ENCODE measurements at places on chromosomes 12 and 14.

DNA sequence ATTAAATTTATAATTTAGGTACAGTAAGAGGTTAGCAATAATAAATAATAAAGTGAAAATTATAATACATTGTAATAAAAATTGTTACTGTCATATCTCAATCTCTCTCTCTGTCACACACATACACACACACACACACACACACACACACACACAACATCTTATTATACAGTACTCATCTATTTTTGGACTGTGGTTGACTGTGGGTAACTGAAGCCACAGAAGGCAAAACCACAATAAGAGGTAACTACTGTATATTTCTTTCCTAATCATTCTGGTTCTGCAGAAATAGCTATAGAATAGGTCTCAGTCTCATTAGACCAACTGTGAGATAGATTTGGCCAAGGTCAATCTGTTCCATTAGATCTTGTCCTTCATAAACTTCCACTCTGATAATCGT, 33.1 kb upstream of the PTPRO start:
- DNase-seq, result no peak

GRCh38 chr12:76108356-76108755, 23.9 kb upstream of the NAP1L1 start:
- no peak for DNase-seq

DNA sequence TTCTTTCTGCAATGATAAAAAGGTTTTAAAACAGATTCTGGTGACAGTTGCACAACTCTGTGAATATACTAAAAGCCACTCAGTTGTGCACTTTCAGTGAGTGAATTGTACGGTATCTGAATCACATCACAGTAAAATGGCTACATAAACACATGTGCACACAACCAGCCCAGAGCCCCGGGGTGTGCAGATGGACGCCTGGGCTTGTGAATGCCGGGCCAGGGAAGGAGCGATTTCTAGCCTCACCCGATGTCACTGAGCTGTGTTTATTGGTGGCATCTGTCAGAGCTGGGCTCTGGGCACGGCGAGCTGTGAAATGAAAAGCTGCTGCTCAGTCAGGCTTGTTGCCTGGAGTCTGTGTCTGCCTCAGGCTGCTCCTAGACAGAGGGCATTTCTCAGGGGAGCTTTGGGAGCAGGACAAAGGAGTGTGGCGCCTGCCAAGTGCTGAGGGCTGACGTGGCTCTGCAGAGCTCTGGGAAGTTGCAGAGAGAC, 25.9 kb downstream of the RHOF start:
- no peak for DNase-seq

GRCh38 chr12:71439362-71439612, 311 bp upstream of the LGR5 start:
- DNase-seq, result no peak

DNA sequence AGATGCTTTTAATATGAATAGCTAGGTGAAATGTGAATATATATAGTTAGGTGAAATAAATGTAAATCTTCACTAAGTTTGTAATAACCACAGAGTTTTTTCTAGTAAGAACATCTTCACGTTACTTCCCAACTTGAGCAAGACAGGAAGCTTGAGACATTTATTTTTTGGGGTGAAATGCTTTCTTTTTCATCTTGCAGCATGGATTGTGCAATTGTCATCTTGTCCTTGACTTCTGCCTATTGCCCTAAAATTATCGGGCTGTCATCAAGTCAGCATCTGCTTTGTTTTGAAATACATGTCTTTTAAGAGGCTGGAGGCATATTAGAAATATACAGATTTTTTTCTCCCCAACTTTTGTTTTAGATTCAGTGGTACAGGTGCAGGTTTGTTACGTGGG, 433.9 kb downstream of the PCNX1 start:
- no peak for DNase-seq

DNA sequence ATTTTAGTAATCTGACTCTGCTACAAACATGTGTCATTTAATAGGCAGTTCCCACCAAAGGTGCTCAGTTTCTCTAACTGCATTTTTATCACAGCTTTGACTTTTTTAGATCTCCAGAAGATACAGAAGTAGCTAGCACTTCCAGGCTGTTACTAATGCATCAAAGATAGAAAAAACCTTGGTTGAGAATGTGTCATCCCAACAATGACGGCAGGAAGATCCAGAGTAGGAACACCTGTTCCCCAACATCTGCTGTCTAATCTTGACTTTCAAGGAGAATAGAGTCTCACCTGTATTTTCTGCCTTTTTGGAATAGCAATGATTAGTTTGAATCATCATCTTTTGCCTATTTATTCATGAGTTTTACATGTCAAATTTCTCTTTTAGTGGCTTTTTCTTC, 45.0 kb downstream of the ARMH4 start:
- no peak for DNase-seq

- DNase-seq, result no peak
These were observed 137.2 kb upstream of the PELI2 start for GRCh38 chr14:55980970-55981369.

DNA sequence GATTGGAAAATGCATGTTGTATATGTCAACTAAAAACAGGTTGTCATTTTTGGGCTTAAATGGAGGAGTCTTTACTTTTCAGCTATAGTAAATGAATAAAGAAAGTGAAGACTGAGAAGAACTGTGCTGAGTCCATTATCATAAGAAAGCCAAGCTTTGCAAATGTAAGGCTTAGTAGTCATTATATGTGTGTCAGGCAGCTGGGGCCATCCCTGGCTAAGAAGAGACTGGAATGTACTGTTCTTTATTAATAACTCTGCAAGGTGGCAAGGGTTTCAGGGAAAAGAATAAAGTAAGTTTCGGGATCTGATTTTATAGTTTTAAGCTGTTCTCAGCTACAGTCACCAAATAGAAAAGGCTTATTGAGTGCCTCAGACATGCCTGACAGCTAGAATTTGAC, 48.7 kb downstream of the SRGAP1 start:
- no peak for DNase-seq

DNA sequence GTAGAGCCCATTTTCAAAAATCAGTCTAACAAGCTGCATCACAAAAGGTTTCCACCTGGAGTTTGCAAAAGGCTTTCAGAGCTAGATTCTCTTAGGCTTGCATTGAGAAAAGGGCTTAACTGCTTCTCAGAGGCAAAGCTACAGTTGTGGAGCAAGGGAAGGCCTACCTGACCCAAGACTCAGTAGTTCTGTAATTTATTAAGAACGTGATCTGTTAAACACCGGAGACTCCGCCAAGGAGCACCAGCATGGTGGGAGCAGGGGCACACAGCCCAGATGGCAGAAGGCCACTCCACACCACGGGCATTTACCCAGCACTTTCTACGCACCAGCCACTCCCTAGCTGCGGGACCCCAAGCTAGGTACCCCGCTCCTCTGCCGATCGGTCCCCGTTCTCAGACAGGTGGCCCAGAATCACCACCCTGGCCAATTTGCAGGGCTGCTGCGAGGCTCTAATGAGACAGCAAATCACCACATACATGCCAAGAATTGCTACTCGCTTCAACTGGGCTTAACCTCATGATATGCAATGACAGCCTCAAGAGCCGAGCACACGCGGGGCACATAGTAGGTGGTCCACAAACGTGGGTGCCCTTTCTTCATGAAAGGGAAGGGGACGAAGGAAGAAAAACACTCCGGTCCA, 1.5 kb downstream of the ITPK1 start:
- no peak for DNase-seq

- DNase-seq, result no peak
These were observed 97.1 kb downstream of the TNFAIP2 start for GRCh38 chr14:103220134-103220981.

GRCh38 chr12:5072311-5072710, 28.6 kb downstream of the KCNA5 start:
- no peak for DNase-seq

DNA sequence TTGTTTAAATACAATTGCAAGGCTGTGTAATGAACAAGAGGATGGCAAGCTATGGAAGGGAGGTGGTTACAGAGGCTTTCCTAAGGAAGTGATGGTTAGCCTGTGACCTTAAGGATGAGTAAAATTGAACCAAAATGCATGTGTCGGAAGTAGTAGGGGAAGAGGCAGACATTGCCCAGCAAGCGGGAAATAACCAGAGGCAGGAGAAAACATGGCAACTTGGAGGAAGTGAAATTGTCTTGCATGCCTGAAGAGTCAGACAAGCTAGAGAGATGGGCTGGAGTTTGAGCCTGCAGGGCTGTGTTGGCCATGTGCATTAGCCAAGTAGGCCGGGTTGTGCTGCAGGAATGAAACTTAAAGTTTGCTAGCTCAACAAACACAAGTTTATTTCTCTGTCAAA, 96.2 kb downstream of the BTG1 start:
- no peak for DNase-seq

- no peak for DNase-seq
These were observed 60.7 kb downstream of the POLR3B start for GRCh38 chr12:106417926-106418910.

DNA sequence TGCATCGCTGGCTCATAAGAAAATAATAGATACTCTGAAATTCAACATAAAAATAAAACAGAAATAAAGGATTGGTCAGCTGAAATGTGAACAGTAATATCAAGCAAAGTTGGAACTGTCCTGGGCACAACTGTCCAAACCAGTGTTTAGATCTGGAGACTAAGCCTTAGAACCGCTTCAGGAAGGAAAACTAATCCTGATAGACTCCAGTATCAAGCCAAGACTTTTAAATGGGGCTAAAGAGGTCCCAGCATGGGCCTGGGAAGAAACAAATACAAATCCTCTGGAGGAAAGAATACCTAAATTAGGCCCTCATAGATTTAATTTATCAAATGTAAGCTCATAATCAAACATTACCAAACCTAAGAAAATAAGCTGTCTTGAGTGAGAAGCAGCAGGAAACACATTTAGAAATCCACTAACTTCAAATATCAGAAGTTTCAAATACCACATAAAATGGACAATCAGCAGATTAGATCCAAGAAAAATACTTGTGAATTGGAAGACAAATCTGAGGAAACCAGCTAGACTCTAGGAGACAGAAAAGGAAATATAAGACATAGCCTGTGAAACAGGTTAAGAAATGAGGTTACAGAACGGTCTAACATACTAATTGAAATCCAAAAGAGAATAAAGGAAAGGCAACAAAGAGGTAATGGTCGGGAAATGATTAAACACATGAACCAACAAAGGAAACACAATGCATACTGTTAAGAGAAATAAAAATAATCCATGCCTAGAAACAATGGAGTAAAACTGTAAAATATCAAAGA, 27.6 kb downstream of the SCAF11 start:
- no peak for DNase-seq

DNA sequence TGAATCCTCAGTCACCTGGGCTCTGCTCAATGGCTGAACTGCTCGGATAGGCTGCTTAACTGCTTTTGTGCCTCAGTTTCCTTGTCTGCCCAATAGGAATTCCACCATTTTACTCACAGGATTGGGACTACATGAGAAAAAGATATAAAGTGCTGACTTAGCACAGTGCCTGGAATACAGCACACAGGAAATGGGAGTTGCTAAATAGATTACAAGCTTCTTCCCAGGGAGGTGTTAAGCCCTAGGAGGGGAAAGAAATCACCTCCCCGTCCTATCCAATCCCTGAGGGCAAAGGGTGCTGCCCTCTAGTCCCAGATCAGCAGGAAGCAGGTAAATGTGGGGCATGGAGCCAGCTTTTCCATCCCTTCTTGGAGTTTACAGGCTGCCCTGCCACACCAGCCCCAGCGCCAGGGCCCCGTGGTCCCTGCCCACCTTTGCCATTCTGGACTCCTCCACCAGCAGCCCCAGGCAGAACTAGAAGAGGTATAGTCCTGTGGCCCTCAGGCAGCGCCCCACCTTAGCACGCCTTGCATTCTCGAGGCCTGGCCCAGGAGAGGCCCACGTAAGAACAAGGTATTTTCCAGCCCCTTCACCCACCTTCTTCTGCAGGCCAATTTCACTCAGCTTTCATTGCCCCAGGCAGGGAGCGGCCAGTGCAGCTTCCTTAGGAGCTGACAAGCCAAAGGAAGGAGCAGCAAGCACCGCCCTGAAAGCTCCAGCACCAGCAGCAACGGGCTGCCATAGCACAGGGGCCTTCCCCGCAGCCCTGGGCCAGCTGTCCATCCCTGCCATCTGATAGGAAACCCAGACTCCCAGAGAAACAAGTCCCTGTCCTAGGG, 28.8 kb upstream of the RPLP0 start:
- no peak for DNase-seq

GRCh38 chr14:24818058-24818822, 184.2 kb upstream of the GZMB start:
- DNase-seq, result no peak

GRCh38 chr12:25469861-25470260, 83.2 kb downstream of the LMNTD1 start:
- no peak for DNase-seq

- DNase-seq, result no peak
These were observed 180.4 kb upstream of the DIO3 start for GRCh38 chr14:101380940-101381339.

- no peak for DNase-seq
These were observed 11.4 kb upstream of the ATP2A2 start for GRCh38 chr12:110269622-110270124.

DNA sequence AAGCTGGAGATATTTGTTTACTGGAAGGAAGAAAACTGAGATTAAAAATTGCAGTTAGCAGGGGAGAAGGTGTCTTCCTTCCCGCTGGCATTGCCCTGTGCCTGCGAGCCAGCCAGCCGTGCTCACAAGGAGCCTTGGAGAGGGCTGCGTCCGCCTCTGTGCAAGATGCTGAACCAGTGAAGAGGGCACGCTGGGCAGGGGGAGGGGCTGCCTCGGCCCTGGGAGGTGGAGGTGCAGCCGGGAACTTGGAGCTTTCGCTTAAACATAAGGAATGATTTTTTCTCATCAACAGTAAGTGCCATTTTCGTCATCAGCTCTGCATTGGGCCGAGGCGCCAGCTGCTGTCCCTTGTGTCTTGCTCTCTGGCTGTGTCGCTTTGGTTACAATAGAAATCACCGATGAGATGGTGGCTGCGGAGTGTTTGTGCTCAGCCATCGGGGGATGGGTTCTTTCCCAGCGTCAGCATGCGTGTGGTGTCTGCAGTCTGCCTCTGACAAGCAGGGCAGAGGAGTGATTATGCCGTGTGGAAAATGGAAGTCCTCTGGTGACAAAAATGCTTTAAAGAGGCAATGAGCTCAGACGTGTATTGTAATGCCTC, 97.3 kb downstream of the ESR2 start:
- DNase-seq, result no peak

- peak; percentile 52 for DNase-seq
These were observed 8.6 kb downstream of the RAB5B start for GRCh38 chr12:55982319-55982936.

DNA sequence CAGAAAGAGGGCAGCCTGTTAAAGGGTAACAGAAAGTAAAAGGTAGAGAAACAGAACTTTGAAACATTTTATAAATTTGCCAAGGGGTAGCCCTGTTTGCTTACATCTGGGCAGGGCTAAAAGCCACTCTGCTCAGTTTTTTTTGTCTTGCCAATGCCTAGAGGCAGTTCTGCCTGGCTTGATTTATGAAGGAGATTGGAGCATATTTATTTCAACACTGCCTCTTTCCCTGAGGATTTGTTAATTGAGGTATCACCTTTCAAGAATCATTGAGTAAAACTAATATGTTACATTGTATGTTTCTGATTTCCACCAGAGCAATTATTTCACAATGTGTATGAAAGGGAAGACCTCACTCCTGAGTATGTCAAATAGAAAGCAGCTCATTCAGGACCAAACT, 160.8 kb downstream of the GXYLT1 start:
- DNase-seq, result no peak

- no peak for DNase-seq
These were observed 27.1 kb upstream of the LUM start for GRCh38 chr12:91138337-91138920.

GRCh38 chr14:66401449-66402095, 84.6 kb upstream of the CCDC196 start:
- DNase-seq, result no peak

- DNase-seq, result no peak
These were observed 2.4 kb downstream of the SLC11A2 start for GRCh38 chr12:51023625-51024382.

GRCh38 chr12:98538031-98538430, 22.6 kb downstream of the TMPO start:
- no peak for DNase-seq
